ENCODE measurements at places on chromosomes 3 and 15.

GRCh38 chr3:87370007-87370406 is 93.6 kb upstream of the POU1F1 start:
- no peak for DNase-seq

- no peak for DNase-seq
Observed at GRCh38 chr15:74497584-74497983, 36.6 kb upstream of the UBL7 start.

- DNase-seq: no peak
Observed at GRCh38 chr15:70406617-70407335, 309.1 kb upstream of the TLE3 start.

- DNase-seq: no peak
Observed at GRCh38 chr3:39142067-39142466, 11.3 kb downstream of the CSRNP1 start.

DNA sequence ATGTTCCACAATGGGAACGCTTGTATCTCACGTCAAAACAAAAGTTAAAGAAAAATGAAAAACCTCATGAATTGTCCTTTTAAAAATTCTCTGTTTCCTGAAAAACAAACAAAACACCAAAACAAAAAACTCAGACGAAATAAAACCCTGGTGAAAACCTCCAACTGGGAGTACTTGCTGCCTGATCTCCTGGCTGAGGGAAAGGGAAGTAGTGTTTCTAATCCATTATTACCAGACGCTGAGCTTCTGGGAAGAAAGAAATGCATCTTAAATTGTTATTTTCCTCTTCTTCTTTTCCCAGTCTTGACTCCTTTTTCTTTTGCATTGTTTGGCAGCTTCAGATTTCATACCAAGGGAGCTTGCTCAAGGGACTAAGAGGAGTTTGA is 243.2 kb upstream of the RGMA start:
- no peak for DNase-seq

GRCh38 chr3:110344487-110344886 is 727.1 kb upstream of the NECTIN3 start:
- no peak for DNase-seq

DNA sequence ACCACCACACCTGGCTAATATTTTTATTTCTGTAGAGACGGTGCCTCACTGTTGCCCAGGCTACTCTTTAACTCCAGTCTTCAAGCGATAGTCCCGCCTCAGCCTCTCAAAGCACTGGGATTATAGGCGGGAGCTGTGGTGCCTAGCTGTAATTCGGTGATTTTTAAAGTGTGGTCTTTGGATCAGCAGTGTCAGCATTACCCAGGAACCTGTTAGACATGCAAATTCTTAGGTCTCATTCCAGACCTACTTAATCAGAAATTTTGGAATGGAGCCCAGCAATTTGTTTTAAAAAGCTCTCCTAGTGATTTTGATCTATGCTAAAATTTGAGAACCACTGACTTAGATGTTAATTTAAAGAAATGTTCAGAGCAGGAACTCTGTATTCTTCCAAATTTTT is 51.9 kb downstream of the GOLM2 start:
- no peak for DNase-seq

DNA sequence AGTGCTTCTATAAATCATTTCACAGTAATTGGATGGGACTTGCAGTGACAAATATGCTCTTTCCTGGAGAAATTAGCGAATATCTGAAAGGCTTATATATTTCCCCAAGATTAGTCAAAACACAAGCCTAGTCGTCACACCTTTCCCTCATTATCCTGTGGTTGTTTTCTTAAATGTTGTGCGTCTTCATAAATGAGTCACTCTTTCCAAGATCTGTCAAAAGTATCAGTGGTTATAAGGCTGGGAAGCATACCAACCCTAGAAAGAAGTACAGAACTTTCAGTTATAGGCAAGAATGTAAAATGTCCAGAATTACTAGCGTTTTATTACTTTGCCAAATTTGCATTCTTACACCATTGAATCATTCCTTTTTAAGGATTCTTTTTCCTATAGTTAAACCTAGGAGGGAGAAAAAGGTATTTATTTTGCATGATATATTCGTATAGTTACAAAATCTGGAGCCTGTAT is 33.6 kb downstream of the TMEM212 start:
- no peak for DNase-seq

- no peak for DNase-seq
Observed at GRCh38 chr3:185988080-185988815, 50.4 kb upstream of the TRA2B start.

DNA sequence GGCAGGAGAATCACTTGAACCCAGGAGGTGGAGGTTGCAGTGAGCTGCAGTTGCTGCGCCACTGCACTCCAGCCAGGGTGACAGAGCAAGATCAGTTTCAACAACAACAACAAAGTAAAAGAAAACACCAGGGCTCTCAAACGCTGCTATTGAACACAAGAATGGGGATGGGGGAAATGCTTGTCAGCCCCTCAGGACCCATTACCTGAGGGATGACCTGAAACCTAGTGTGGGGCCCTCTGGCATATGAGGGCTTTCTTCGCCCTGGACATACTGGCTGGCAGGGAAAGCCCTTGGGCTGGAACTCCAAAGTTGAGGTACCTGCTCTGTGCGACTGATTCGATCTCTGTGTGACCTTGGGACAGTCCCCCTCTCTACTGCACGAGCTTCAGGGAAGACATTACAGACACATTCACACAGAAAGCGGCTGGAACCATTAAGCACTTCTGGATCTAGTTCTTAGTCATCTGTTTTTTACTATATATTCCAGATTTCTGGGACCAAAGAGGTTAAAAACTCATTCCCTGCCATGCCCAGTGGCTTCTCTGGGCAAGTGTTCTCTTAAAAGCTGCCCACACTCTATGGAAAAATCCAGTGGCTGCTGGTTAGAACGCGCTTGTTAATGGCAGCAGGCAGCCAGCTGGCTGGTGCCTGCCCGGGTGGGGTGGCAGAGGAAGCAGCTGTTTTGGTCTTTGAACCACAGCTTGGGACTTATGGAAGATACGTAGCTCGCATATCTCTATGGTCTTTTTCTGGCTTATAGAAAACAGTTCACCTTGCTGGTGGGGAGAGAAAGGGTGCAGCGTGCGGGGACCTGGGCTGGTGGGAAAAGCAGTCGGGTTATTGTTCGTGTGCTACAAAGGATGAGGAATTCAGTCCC is 57.2 kb downstream of the ATP1B3 start:
- DNase-seq: no peak

DNA sequence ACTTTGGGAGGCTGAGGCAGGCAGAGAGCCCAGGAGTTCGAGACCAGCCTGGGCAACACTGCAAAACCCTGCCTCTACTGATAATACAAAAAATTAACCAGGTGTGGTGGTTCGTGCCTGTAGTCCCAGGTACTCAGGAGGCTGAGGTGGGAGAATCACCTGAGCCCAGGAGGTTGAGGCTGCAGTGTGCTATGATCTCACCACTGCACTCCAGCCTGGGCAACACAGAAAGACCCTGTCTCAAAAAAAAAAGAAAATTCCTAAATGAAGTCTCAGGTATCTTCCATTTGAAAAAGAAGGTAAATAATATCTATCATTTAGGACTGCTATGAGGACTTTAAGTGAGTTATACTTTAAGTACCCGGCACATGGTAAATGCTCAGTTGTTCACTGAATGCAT is 2.9 kb downstream of the SMARCC1 start:
- DNase-seq: no peak

- DNase-seq: no peak
Observed at GRCh38 chr3:157794771-157795170, 291.6 kb upstream of the VEPH1 start.

DNA sequence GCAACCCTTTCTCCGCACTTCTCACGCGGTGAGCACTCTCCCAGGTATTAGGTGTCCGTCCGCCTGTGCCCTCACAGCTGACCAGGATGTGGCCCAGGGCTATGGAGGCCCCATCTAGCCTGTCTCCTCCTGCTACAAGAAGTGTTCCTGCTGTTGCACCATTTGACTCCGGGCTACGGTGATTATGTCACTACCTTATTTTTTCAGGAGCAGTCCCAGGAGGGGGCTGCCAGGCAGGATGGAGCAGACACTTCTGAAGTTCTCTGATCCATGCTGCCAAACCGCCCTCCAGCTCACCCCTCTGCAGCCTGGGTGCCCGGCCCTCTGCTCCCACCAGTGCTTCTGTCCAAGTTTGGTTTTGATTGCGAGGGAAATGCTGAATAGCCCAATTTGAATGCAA is 36.9 kb downstream of the ZXDC start:
- no peak for DNase-seq

- no peak for DNase-seq
Observed at GRCh38 chr3:43031485-43031884, 52.4 kb downstream of the GASK1A start.

DNA sequence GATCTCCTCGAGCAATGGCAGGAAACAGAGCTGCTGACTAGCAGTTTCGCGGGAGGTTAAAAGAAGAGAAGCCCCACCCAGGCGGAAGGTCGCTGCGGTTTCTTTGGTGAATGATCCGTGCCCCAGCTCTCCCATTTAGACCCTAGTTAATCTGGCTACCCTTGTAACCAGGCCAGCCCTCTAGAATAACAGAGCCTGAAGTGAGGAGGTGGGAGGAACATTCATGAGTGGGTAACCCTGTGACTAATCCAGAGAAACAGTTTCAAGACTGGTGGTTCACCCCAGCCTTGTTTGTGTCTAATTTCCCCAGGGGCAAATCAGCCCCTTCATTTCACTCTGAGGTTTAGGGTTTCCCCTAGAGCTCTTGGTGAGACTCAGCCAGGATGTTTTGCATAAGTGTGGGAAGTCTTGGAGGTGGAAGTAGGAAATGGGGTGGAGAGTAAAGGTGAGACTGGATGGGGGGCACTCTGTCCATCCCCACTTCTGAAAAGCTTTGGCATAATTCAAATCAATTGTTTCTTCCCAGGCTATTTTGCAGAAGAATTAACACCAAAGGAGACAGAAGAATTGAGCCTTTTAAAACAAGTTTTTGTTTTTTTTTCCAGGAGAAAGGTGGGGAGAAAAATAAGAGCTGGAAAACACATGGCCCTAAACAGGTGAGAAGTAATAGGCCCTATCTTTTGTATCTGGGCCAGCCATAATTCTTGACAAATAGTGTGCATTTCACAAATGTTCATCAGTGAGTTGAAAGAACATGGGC is 303.1 kb downstream of the RPLP1 start:
- DNase-seq: peak; percentile 60

DNA sequence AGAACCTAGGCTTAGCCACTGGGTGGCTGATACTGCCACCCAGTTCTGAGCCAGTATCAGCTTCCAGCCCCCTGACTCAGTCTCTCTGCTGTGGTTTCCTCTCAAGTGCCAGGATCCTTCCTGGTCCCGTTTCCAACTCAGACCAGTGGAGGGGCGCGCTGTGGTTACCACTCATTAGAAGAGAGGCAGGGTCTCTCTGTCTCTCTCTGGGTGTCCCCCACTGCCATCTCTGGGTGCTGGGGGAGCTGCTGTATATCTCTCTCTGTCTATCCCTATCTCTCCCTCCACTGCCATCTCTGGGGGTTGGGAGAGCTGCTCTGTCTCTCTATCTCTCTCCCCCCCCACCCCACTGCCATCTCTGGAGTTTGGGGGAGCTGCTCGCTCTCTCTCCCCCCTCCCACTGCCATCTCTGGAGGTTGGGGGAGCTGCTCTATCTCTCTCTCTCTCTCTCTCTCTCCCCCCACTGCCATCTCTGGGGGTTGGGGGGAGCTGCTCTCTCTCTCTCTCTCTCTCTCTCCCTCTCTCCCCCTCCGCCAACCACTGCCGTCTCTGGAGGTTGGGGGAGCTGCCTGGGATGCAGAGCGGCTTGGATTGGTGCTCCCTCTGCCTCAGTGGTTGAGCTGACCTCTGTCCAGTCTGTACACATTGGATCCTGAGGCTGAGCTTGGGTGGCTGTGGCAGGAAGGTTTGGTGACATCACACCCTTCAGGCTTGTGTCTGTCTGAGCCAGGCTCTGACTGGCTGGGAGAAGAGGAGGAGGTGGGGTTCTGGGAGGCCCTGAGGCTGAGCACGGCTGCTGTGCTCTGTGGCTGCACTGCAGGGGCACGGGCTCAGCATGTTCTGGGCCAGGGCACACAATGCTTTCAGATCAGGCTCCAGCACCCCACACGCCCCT is 98.9 kb downstream of the APBA2 start:
- DNase-seq: no peak

DNA sequence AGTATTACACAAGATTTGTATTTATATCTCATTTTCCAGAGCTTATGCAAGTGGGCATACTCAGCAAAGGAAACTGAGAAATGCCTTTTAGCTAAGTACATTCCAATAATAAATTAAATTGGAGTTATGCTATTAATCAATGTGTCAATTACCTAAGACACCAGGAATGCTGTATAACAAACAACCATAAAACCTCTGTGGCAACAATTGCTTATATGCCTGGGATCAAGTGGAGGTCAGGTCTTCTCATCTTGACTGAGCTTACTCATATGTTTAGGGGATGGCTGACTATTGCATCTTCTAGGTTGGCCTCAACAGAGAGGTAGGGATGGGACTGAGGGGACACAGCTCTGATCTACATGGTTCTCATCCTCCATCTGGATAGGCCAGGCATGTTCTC is 30.7 kb downstream of the CD200R1L start:
- no peak for DNase-seq

DNA sequence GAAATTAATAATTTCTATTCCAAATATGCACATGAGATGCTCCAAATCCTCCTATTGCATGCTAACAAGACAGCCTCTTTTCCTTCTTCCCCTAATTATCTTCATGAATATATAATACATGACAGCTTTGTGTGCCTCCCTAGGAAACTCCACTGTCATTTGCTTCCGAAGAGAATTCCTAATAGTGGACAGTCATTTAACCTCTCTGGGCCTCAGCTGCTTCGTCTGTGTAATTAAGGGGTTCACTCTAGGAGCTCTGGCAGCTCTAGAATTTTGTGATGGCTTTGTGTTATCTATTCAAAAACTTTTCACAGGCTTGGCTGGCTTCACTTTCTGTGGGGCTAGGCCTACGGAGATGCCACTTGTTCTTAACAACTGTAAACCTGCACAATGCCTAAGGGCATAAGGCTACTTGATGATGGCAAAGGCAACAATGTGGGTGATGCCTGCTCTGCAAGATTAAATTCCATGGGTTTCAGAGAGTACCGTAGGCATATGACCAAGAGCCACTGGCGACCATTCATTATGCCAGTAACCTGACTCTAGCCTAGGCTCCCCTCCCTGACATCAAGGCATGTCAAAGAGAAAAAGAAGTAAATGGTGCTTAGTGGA is 333.8 kb upstream of the UMPS start:
- no peak for DNase-seq

- no peak for DNase-seq
Observed at GRCh38 chr15:89587955-89588354, 12.7 kb downstream of the TICRR start.

GRCh38 chr15:98142572-98142971 is 182.1 kb downstream of the ARRDC4 start:
- no peak for DNase-seq

GRCh38 chr15:60713119-60714084 is 234.5 kb upstream of the ICE2 start:
- DNase-seq: no peak

DNA sequence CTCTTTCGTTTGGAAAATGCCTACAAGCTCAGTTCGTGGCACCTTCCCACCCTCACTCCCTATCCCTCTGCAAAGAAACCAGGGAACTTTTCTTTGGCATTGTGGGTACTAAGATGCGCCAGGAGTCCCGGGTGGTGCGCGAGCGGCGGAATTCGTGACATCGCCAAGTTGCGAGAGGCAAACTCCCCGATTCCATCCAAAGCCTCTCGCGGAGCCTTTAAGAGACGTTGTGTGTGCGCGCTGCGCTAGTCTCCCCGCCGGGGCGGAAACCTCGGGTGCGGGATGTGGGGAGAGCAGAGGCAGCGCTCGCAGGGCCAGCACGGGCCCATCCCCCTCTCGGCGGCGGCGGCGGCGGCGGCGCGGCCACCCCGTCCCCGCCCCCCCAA is 443 bp upstream of the NR2F2 start:
- DNase-seq: no peak
